ENCODE measurements at places on chromosomes 6 and 20. TPM values are rescaled to one million over a fixed set of nuclear protein-coding genes. Genes with fewer than 3 reads are reported as not detected.

DNA sequence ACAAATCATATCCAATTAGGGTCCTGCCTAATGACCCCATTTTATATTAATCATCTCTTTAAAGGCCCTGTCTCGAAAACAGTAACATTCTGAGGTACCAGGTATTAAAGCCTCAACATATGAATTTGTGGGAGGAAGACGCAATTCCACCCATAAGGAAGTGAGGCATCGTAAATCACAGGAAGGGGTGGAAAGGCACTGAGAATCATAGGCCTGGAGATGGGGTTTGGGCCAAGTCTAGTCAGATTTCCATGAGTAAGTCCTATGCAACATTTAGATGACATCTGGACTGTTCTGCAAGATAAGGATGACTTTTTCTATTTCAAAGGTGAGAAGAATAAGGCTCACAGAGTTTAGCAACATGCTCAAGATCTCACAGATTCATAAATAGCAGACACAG, 534.0 kb downstream of the KHDRBS2 start:
- H3K27ac ChIP-seq = no peak overlapping the region
- H3K4me3 ChIP-seq = no peak overlapping the region
- no peak for DNase-seq
- no peaks in the 10 kb centered on the region for H3K36me3 ChIP-seq

GRCh38 chr6:3796719-3797041, 45.2 kb upstream of the PXDC1 start:
- no peaks in the 10 kb centered on the region for H3K36me3 ChIP-seq
- H3K4me1 ChIP-seq = no peaks in the 10 kb centered on the region
- DNase-seq = no peak
- no peak overlapping the region for H3K27ac ChIP-seq

DNA sequence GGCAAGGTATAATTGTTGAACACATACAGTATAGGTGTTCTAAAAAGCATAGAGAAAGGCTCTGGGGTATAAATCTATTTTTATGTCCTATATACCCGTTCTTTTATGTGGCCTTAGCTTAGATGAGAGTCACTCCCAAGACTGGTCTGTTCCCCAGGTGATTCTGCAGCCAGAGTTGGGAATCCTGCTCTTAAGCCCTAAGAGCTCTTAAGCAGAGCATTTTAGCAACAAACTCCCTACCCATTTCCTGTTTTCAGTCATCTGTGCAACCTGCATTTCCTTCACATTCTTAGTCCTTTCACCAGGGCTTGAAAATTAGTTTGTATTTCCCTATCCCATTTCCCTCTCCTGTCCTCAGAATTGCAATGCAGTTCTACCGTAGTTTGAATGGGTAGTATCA, 166.1 kb downstream of the HS3ST5 start:
- DNase-seq = no peak
- no peak overlapping the region for H3K27ac ChIP-seq
- H3K4me1 ChIP-seq = no peaks in the 10 kb centered on the region
- H3K4me3 ChIP-seq = no peak overlapping the region
- H3K36me3 ChIP-seq = no peaks in the 10 kb centered on the region

- no peak overlapping the region for H3K4me3 ChIP-seq
- H3K27ac ChIP-seq = no peak overlapping the region
- peaks cover 46% of the 10 kb centered on the region for H3K4me1 ChIP-seq
- DNase-seq = peak; percentile 35
Measured at GRCh38 chr6:105646391-105646867, 243.5 kb upstream of the PREP start.

NRSN1 gene
- total RNA-seq = not detected

NRN1 gene
- 0.45 TPM for total RNA-seq

Data from activated naive CD4-positive, alpha-beta T cell treated with anti-CD3 and anti-CD28 coated beads for 36 hours (primary cell).